ENCODE measurements at places on chromosomes 16 and 17.

DNA sequence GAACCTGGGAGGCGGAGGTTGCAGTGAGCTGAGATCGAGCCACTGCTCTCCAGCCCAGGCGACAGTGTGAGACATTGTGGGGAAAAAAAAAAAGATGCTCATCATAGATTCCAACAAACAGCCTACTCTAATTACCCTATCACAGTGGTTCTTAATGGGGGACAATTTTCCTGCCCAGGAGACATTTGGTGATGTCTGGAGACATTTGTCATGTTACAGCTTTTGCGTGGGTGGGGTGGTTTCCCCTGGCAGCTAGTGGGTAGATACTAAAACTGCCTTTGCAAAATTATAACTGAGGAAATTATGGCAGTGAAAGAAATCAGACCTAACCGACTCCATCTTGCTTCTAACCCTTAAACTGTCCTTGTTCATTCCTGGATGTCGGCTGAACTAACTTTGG, 92.5 kb upstream of the RBL2 start:
- DNase-seq = no peak

- no peak for DNase-seq
Measured at GRCh38 chr17:42005166-42005565, 12.1 kb downstream of the DNAJC7 start.

DNA sequence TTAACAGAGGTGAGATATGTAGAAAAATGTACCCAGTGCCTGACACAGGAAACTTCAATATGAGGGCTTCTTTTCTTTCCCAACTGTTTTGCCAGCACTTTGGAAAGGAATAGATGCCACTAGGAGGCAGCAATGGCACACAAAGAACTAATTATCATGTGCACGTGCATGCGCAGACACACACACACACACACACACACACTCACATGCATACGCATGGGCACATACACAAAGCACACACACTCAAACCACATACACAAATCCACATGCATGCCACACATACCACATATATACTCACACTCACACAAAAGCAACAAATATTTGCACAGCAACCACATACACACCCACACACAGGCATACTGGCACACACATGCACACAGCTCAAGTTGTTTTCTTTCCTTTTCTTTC, 8.8 kb upstream of the CEP112 start:
- DNase-seq = peak; percentile 48

- DNase-seq = no peak
Measured at GRCh38 chr16:28237754-28238357, 26.1 kb upstream of the XPO6 start.

GRCh38 chr17:75763613-75764416, 1.2 kb downstream of the GALK1 start:
- no peak for DNase-seq

GRCh38 chr17:2068519-2069051, 13.7 kb downstream of the HIC1 start:
- DNase-seq = no peak

GRCh38 chr16:50741225-50741780, 583 bp upstream of the CYLD start:
- no peak for DNase-seq
